ENCODE measurements at places on chromosomes 1 and 21.

DNA sequence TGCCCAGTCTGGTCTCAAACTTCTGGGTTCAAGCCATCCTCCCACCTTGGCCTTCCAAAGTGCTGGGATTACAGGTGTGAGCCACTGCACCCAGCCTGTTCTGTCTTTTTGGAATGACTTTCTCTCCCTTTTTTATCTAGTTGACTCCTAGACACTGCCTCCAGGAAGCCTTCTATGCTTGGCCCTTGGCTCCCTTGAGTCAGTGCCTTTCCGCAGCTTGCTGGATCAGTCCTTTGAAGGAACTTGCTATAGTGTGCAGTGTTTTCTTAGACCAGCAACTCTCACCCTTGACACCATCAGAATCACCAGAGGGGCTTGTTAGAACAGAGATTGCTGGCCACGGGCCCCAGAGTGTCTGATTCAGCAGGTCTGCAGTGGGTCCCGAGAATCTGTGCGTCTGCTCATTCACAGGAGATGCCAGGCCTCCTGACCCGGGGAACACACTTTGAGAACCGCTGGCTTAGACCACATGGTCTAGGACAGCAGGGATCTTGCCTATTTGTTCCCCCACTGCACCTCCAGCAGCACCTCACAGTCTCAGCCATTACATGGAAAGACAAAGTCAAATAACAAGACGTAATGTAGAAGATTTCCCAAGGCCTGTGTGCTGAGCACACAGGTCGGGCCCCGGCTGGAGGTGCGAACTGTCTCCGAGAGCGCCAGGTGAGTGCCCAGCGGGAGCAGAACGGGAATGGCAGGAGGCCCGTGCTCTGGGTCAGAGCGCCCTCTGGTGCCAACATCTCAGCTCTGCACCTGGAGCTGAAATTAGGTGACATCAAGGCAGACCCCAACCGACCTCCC is 27.4 kb upstream of the CTPS1 start:
- peak; percentile 47 for DNase-seq

DNA sequence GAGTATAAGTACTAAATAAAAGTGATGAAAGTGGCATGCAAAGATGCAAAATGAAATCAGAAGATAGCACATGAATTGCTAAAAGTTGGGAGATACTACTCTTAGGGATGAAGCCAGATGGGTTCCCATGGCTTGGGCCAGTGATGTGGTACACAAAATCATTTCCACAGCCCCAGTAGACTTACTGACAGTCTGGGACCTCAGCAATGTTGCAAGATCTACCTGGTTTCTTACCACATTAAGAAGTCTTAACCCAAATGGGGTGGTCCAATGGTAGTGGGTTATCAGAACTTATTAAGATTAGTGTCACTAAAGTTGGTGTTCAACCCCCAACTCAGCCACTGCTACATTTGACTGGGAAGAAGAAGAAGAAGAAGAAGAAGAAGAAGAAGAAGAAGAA is 227.7 kb upstream of the IRF2BP2 start:
- no peak for DNase-seq

GRCh38 chr1:199283794-199284193 is 645.0 kb downstream of the PTPRC start:
- DNase-seq: peak; percentile 47

DNA sequence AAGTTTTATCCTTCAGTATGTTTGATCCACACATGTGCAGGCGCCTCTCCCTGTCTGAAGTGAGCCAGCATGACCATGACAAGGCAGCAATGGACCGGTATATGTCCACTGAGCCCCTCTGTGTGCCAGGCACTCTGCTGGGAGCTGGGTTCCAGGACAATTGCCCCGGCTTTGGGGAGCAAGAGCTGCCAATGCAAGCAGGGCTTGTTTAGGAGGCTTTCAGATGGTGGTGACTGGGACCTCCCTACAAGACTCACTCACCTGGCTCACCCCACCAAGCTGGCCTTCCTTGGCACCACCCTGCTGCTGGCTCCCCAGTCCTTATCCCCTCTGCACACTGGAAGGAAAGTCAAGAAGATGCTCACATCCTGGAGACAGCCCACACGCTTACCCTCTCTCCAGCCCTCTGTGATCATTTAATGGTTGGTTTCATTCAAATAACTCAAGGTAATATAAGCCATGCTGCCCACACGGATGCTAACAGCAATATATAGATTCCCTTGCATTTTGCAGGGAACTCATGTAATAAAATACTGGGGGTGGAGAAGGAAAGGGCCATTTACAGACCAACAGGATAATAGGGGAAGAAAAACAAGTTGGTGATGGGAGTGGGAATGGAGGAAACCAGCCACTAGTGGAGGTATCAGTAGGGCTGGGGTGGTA is 23.6 kb downstream of the KCND3 start:
- DNase-seq: no peak

- DNase-seq: no peak
Observed at GRCh38 chr1:44905276-44905675, 62.2 kb upstream of the PTCH2 start.

GRCh38 chr1:6683434-6683833 is 18.2 kb downstream of the DNAJC11 start:
- no peak for DNase-seq

Measured in fibroblast of upper back skin (primary cell).